CD4-positive, alpha-beta T cell treated with Interleukin-21 for 1 hour (primary cell): ENCODE measurements at places on chromosomes 2 and 18.

DNA sequence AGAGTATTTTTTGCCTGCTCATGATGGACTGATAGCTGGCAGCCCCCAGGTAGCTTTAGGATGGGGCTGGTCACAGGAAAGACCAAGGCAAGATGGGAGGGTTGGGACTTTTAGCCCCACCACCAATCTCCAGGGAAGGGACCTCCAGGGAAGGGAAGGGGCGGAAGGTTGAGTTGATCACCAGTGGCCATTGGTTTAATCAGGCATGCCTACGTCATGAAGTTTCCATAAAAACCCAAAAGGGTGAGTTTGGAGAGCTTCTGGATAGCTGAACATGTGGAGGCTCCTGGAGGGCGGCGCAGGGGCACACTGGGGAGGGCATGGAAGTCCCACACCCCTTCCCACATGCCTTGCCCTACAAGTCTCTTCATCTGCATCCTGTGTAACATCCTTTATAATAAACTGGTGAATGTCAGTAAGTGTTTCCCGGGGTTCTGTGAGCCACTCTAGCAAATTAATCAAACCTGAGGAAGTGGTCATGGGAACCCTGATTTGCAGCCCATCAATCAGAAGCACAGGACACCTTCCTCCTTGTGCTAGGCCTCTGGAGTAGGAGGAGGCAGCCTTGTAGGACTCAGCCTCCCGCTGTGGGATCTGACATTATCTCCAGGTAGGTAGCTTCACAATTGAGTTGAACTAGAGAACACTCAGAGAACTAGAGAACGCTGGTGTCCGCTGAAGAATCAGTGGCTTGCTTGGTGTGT is 30.3 kb downstream of the RAB31 start:
- DNase-seq: no peak

GRCh38 chr2:65024149-65024829 is 31.9 kb upstream of the CEP68 start:
- DNase-seq: no peak

- no peak for DNase-seq
Observed at GRCh38 chr2:64765160-64765805, 111.6 kb upstream of the SERTAD2 start.

GRCh38 chr2:187438455-187438854 is 9.6 kb downstream of the CALCRL start:
- DNase-seq: no peak

DNA sequence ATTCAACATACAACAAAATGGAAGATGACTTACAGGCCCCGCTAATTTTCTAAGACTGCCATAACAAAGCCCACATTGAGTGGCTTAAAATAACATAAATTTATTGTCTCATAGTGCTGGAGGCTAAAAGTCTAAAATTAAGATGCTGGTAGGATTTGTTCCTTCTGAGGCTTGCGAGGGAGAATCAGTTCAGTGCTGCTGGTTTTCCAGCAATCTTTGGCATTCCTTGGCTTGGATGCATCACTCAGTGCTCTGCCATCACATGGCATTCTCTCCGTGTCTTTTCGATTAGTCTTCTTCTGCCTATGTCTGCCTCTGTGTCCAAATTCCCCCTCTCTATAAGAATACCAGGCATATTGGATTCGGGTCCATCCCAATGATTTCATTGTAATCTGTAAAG is 959.3 kb upstream of the TMEFF2 start:
- DNase-seq: no peak

DNA sequence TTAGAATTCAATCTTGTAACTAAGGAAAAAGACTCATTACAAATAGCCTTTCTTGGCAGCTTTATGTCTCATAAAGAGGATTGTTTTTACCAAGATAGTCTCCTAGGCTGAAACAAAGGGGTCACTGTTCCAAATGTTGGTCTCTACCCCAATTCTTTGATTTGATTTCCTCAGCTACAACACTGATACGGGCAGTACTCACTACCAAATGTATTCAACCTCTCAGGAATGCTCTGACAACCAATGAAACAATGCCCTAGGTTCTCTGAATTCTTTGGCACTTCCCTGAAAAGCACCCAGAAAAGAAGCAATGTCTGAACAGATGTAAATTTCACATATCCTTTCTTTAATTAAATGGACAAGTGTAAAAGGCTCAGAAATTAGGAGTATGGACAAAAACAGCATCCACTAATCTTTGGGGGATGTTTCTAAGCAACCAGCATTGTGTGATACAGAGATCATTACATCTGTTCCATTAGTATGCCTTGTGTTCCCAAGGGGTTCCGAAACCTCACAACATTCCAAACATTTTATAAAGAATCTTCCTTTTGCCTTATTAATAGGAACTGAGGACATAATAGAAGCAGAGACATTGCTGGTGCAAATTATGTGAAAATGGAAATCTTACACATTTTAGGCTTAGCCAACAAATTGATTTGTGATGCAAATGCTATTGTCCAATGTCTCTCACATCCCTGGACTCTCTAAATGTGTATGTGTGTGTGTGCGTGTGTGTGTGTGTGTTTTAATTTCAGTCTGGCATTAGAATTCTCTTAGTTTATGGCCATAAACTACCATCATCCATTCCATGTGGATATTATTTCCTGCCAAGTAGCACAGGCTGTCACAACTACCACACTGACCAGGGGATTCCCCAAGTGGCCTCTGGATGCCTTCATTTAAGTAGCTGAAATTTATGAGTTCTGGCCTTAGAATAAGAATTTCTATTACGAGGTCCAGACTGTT is 276.0 kb downstream of the MTX2 start:
- DNase-seq: no peak

DNA sequence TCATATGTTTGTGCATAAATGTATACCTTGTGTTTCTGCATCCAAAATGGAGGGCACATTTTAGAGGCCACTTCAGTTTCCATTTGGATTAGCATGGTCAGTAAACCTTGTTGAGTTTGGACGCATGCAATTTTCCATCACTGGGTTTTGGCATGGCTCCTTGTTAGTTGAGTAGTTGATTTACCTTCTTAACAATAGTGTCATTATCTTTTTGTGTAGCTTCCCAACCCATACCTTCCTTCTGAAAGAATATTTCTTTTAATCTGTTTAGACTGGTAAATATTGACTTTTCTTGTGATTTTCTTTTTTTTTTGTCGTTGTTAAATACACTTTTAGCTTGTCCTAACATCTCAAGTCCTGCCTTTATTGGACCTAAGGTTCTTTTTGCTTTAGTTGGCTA is 15.5 kb downstream of the RPIA start:
- DNase-seq: no peak

DNA sequence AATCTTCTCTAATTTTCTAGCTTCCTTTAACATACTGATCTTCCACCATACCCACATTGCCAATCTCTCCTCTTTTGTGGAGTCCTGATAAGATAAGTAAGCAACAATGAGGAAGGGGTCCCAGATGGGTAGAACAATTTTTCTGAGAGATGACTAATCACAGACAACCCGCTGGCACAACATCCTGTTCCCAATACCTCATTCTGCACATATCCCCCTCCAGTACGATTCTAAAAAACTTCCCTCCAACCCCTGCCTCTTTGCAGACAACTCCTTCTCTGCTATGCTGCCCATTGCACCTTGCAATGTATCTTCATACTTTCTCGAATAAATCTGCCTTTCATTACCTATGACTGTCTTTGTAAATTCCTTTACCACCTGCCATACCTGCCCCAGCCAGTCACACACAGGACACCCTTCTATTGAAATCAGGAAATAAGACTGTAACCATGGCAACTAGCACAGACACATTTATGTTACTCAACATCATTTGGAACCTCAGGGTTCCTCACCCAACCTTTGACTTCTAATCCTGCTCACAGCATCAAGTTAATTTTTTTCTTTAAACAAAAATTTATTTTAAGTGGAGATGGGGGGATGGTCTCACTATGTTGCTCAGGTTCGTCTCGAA is 7.4 kb upstream of the EXOC6B start:
- peak; percentile 23 for DNase-seq

GRCh38 chr2:42510191-42510590 is 16.4 kb upstream of the KCNG3 start:
- no peak for DNase-seq

DNA sequence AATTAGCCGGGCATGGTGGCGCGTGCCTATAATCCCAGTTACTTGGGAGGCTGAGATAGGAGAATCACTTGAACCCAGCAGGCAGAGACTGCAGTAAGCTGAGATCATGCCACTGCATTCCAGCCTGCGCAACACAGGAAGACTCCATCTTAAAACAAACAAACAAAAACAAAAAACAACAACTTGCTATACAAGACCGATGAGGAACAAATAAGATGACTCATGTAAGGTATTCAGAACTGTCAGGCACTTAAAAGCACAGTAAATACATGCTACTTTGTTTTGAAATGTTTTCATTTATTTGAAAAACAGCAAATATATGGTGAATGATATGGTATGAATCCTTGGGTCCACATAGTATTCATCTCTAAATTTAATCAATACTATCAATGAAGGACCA is 66.7 kb downstream of the TRIP12 start:
- DNase-seq: no peak

GRCh38 chr2:130884503-130884902 is 47.8 kb downstream of the ARHGEF4 start:
- no peak for DNase-seq

DNA sequence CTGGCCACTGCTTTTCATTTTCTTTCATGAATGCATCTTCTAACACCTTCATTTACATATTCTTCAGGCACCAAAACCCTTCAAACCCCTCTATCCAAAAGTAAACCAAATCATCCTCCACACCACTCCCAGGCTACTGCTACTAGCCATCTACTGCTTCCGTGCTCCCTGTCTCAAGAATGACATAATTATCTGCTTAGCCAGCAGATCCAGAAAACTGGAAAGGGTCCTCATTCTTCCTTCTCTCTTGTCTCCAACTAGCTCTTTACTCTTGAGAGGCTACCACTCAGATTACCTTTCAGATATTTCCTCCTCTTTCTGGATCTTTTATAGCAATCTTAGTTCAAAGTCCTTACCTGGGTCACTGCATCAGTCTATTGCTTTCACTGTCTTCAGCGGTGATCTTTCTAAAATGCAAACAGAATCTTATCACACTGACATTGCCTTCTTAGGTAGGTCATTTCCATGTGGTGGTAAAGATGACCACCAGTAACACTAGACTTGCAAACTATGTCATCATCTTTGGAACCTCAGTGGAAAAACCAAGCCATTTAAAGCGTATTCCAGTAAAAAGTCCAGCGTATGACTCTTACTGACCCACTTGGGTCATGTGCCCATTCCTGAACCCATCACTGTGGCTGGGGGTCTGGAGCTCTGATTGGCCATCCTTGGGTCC is 15.8 kb upstream of the NEDD4L start:
- no peak for DNase-seq

- DNase-seq: no peak
Observed at GRCh38 chr2:232748038-232748437, 28.3 kb downstream of the KCNJ13 start.

- no peak for DNase-seq
Observed at GRCh38 chr18:73950116-73950700, 197.4 kb downstream of the FBXO15 start.

DNA sequence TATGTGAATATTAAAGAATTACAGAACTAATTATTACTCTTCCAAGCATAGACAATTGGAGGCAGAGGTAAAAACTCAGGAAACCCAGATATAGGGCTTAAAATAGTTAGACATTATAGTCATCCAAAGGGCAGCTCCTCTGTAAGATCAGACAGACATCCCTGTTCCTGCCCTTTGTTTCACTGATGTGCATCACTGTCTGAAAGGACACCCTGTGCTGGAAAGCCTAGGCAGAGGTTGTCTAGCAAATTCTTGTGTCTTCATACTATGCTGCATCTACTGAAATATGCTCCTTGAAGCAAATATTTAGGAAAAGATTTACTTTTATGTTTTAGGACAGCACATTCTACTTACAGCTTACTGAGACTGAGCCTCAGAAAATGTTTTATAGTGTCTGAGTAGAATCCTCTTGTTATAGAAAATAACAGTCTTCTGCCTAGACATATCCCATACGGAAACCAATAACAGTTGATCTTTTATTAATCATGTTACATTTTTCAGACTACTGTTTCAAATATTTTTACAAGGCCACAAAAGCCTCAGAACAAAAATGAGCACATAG is 977.3 kb upstream of the CDH2 start:
- DNase-seq: no peak

GRCh38 chr2:62526531-62527381 is 20.8 kb upstream of the TMEM17 start:
- DNase-seq: no peak

DNA sequence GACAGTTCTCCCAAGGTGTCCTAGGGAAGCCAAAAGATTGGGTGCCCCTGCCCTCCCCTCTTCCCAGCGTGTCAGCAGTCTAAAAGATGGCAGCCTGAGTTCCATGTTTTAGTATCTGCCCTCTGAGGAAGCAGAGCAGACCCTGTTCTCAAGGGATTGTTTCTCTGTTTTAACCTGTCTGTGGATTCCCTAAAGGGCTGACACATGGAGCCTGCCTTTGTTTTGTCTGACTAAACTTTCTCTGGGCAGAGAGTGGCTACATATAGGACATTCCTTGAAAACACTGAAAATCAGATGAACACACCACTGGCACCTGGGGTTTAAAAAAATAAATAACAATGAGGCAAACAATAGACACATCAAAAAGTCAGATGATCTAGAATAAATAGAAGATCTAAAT is 337.6 kb downstream of the KIAA1328 start:
- DNase-seq: no peak

- DNase-seq: no peak
Observed at GRCh38 chr18:4605212-4605611, 150.1 kb upstream of the DLGAP1 start.

GRCh38 chr2:61179701-61180639 is 18.0 kb downstream of the C2orf74 start:
- DNase-seq: no peak

DNA sequence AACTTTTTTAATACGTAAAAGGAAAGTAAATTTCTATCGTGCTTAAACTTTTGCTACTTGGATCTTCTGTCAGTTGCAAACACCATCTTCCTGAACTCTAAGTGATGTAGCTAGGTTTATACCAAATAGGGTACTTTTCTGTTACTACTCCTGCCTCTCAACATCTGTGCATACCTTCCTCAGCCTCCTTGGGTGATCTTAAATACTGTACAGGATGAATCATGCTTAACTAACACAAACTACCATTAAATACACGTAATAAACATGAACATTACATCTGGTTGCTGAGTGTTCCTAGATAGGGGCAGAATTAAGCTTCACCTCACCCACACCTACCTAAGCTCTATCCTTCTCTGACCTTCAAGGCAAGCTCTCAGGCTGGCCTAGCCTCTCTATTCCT is 398.0 kb downstream of the TXNL1 start:
- no peak for DNase-seq
